GM23248 (cell line): ENCODE measurements at places on chromosomes 1 and 21. TPM values are rescaled to one million over a fixed set of nuclear protein-coding genes. Genes with fewer than 3 reads are reported as not detected.
A peak's percentile ranks its signal among the peaks of the same experiment; 100 is the strongest.

GRCh38 chr1:201276891-201277290, 6.4 kb upstream of the PKP1 start:
- no peak for DNase-seq

Gene PTPN7
- not detected in 2 replicates for total RNA-seq

Gene NPHP4
- 4.0 and 7.8 TPM in 2 replicates for total RNA-seq

DNA sequence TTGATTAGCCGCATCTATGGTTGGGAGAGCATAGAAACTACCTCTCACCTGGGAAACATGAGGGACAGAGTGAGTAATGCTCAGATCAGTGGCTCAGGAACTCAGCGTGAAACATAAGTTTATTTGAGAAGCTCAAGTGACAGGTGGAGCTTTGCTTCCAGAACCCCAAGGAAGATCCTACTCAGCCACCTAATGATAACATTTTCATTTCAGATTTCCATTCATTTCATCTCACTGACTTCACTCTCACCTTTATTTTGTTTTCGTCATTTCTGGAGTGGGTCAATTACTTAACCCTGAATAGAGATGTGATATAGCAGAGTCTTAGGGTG, 145.5 kb upstream of the DUSP10 start:
- DNase-seq: no peak

Gene VWA5B1
- total RNA-seq: not detected in 2 replicates

GRCh38 chr1:164659621-164660411, 100.8 kb downstream of the PBX1 start:
- DNase-seq: no peak

GRCh38 chr1:61053226-61053711, 29.1 kb upstream of the NFIA start:
- no peak for DNase-seq

DNA sequence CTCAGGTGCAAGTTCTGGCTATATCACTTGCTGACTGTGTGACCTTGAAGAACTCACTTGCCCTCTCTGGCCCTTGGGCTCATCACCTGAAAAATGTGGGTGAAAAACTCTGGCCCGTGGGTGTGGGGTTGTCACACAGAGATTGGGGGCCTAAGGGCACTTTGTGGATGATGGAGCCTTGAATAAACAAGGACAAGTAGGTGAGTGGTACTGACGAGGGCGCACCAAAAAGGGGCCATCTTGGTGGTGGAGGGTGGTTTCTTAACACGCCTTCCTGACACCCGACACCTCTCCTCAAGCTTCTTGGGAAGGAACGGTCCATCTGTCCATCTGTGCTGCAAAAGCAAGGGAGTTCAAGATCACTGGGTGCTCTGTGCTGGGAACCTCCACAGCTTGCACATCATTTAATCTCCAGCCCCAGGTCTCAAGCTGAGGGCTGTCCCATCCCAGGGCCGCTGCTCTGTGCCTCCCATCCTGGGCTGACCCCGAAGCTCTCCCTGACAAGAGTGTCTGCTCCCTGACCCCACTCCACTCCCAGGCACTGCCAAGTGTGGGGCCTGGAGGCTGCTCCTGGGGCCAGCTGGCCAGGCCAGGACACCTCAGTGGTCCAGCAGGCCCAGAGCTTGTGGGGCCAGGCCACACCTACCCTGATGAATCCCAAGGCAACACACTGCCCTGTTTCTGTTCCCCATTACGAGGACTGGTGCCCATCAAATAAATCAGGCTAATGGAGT, 97.3 kb downstream of the GLIS1 start:
- no peak for DNase-seq

GRCh38 chr1:222642468-222642867, 24.6 kb downstream of the MIA3 start:
- no peak for DNase-seq

Gene DPT
- 11.8 and 14.9 TPM in 2 replicates for total RNA-seq

- DNase-seq: no peak
Measured at GRCh38 chr1:208500375-208500774, 256.2 kb upstream of the PLXNA2 start.

DNA sequence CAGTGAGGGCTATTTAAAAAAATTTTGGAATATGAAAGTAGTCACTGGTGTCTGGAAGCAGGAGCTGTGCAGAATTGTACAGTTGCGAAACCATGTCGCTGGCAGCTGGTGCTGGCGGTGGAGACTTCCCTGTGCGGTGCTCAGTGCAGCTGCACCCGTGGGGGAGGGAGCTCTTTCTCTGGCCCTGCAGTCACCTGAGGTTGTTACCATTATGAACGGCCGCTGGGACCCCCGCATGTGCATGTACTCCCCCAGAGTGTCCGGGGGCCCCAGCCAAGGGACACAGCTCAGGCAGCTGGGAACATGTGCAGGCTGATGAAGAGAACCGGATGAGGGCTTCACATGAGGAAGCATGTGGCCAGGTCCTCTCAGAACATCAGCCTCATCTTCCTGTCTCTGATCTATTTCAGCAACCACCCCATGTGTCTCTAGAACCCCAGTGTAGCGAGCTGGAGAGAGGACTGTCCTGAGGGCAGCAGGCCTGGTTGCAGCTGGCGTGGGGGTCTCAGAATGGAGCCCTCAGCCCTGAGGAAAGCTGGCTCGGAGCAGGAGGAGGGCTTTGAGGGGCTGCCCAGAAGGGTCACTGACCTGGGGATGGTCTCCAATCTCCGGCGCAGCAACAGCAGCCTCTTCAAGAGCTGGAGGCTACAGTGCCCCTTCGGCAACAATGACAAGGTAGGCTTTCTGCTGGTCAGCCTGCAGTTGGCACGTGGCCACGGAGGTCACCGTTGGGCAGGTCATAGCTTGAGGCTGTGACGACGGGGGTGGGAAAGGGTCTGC, at the start of gene TRPM2:
Gene TRPM2 (plus strand): TSS at position 431 of the 780 bp plus-strand sequence. CDS start 80 bp downstream, at position 511.
- DNase-seq: peak; percentile 37

- no peak for DNase-seq
Measured at GRCh38 chr1:117286145-117286544, 75.4 kb upstream of the VTCN1 start.

DNA sequence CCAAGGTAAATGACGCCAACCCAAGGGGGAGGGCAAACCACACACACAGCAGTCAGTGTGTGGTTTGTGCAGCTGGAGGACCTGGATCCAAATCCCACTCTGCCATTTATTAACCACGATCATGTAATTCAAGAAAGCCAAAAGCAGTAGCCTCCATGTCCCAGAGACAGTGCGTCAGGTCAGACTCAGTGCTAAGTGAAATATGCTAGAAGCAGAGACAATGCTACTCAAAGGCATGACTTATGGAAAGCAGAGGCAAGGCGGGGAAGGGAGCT, 13.6 kb downstream of the TTC39A start:
- no peak for DNase-seq

DNA sequence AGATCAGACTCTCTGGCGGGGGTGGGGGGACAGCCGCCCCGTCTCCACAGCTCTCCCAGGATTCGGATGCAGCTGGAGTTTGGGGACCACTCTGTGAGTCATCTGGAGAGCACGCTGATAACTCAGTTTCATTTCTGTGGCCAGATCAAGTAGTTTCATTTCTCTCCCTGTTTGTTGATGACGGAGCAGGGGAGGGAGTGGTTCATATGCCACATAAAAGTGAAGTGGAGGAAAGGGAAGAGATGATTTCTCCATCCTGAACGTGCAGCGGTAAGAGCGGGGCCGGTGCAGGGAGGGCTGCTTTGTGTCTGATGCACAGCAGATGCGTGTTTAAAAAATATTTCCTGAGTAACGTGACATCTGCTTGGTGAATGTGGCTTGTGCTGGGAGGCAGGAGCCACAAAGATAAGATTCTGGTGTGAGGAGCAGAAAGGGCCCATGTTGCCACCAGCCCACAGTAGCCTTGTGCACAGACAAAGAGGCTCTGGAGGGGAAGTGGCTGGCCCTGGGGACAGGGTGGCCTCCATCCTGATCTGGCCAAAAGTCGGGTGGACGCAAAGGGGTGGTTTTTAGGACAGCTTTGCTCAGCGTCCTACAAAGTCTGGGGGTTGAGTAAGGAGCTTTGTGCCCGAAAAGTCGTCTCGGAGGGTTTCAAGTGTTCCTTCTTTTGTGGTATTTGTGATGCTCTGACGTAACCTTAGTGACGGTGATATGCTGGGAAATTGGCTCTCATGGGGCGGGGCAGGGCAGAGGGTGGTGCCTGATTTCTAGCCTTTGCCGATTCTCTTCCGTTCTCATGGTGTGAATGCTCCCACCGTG, at the start of gene MX2:
Gene MX2 (plus strand): TSS at position 242 of the 819 bp plus-strand sequence. CDS start 14,880 bp downstream, outside the sequence.
- peak; percentile 86 for DNase-seq

Gene KCNH1
- total RNA-seq: 1.5 and 1.8 TPM in 2 replicates

Gene FALEC
- total RNA-seq: not detected in 2 replicates

GRCh38 chr1:18283601-18284385, 176.2 kb downstream of the IGSF21 start:
- peak; percentile 7 for DNase-seq

Gene ADAMTS4
- 5.9 and 9.8 TPM in 2 replicates for total RNA-seq

Gene RSBN1
- 7.5 and 10.0 TPM in 2 replicates for total RNA-seq

DNA sequence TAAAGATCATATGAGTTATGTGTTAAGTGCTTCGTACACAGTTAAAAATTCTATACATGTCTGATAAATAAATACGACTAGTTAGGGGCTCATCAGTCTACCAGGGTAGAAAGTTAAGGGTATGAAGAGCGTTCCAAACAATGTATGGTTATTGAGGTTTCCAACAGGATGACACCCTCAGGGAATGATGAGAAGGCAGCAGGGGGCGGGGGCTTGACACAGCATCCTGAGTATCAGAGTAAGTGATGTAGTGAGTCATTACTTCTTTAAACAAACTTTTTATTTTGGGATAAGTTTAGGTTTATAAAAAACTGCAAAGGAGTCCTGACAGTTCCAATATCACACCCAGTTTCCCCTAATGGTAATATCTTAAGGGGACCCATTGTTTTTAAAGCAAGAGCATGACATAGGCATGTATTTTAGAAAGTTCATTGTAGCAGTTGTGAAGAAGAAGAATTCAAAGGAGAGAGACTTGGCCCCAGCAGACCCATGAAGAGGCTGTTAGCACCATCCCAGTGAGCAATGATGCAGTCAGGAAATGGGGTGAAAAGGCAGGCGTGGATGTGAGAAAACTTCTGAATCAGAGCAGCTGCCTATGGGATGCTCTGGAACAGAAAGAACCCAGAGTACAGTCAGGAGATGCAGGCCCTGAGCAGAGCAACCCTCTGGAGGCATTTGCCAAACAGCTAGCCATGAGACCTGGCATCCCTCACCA, 15.0 kb upstream of the PSMB2 start:
- peak; percentile 81 for DNase-seq

DNA sequence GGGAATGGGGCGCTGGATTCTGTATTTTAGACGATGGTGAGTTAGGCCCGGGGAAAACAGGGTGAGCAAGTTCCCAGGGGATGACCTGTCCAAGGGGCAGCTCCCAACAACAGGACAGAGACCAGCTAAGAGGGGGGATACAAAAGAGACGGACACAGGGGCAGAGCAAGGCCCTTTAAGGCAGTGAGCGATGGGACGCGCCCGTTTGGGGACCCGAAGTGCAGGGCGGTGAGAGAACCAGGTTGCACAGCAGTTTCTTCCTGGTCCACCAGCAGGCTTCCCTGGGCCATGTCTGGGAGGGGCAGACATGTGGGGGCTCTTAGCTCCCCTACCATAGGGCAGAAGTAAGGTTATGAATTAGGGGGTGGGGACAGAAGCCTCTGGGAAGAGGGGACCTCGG, 22.0 kb downstream of the INAVA start:
- DNase-seq: no peak

DNA sequence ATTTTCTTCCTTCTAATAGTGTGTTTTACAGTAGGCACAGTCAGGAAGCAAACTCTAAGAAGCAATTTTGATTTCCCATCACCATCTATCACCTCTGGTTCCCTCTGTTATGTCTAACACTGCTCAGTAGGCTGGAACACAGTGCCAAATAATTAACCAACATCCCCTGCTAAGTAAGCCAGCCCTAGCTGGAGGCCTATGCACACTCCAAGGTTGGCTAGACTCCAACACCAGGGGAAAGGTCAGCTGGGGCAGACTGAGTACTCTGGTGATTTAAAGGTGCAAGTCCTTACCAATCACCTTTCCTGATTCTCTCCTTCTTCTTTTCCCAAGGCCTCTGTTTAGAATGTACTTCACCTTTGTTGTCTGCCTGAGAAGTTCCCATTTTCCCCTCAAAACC, 46.5 kb upstream of the BEND5 start:
- no peak for DNase-seq

DNA sequence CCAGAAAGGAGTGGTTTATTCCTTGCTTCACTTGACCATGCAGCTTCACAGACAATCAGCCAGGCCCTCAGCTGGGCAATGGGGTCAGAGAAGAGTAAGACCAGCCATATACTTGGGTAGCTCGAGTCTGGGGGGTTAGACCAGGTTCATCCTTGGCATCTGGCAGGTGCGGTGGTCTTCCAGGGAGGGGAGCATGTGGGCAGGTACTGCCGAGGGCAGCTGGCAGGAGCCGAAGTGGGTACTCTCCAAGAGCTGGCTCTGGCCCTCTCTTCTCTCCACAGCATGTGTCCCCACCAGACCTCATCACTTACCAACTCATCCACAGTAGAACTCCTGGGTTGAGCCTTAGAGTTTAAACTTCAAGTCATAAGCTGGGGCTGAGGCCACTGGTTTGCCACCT, 156.8 kb downstream of the FOXD2 start:
- no peak for DNase-seq

- peak; percentile 78 for DNase-seq
Measured at GRCh38 chr1:6385488-6386191, 7.9 kb downstream of the ACOT7 start.

Gene LRRC3
- total RNA-seq: 0.32 and 0.38 TPM in 2 replicates

DNA sequence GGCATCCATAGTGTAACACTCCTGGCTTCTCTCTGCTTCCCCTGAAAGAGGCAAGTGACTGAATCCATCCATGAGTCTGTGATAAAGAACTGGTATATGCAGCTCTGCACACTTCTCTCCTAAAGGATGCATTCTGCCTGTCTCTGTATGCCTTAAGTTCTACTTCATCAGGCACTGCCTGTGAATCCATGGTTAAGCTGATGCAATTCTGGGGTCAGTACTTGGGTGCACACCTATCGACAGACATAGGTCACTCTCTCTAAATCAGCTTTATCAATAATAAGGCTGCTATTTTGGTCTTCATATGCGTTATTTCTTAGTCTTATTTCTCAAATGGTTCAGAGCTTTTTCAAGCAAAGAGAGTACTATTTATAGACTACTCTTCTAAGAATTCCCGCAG, 32.7 kb upstream of the PTP4A2 start:
- no peak for DNase-seq

- DNase-seq: no peak
Measured at GRCh38 chr21:45607021-45607908, 36.3 kb upstream of the PCBP3 start.

Gene CFHR3
- total RNA-seq: not detected in 2 replicates

Gene HSD3B2
- not detected in 2 replicates for total RNA-seq

Gene ADAMTSL4
- 27.6 and 27.9 TPM in 2 replicates for total RNA-seq

Gene LAX1
- 0.11 TPM in 1 of 2 replicates, not detected in the other for total RNA-seq

Gene SPATA21
- not detected in 2 replicates for total RNA-seq
